Fibroblast of lung (primary cell): ENCODE measurements at places on chromosomes 13 and 19. TPM values are rescaled to one million over a fixed set of nuclear protein-coding genes. Genes with fewer than 3 reads are reported as not detected.

- no peak overlapping the region for H3K27ac ChIP-seq
- no peak overlapping the region for H3K4me3 ChIP-seq
- no peaks in the 10 kb centered on the region for H3K36me3 ChIP-seq
- no peaks in the 10 kb centered on the region for H3K27me3 ChIP-seq
Observed at GRCh38 chr13:101262306-101262705, 154.0 kb downstream of the NALCN start.

GRCh38 chr13:22082437-22083100, 411.7 kb downstream of the FGF9 start:
- no peak overlapping the region for H3K4me3 ChIP-seq
- H3K36me3 ChIP-seq = no peaks in the 10 kb centered on the region
- no peaks in the 10 kb centered on the region for H3K27me3 ChIP-seq
- DNase-seq = no peak

- no peak for DNase-seq
- H3K27ac ChIP-seq = peak overlapping the region; percentile 94
Observed at GRCh38 chr19:39479916-39480315, 722 bp upstream of the TIMM50 start.

DNA sequence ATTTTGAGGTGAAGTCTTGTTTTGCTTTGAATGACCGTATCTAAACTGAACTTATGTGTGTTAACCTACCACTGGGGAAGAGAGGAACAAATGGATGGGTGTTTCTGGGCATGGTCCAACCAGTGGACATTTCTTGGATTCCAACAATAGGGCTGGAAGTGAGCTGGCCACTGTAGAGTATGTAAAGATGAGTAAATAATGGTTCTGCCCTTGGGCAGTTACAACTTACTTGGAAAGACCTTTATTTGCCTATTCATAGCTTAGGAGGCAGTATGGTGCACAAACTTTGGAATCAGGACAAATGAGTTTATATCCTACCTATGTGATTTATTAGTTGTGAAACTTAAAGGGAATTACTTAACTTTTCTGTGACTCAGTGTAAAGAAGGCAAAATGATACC, 429.5 kb downstream of the HS6ST3 start:
- H3K27ac ChIP-seq = no peak overlapping the region
- no peaks in the 10 kb centered on the region for H3K4me1 ChIP-seq
- no peaks in the 10 kb centered on the region for H3K36me3 ChIP-seq

DNA sequence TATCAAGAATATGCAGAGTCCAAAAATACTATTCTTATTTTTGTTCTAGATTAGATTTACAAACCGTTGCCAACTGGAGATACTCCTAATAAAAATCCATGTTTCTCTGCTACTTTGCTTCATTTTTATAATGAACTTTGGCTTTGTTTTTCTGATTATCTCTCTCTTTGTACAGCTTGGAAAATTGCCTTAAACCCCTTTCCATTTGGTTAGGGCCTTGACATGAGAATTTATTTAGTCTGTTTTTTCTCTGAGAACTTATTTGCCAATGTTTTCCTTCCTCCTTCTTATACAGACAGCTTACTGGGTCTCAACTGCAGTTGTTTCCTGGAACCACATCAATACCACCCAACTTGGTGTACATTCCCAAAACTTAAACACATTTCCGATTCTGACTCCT, 555.4 kb downstream of the SLITRK6 start:
- no peak overlapping the region for H3K4me3 ChIP-seq
- H3K27me3 ChIP-seq = no peaks in the 10 kb centered on the region
- no peak for DNase-seq
- no peaks in the 10 kb centered on the region for H3K4me1 ChIP-seq
- no peak overlapping the region for H3K27ac ChIP-seq

Gene CCDC169
- total RNA-seq = 3.3 and 7.1 TPM in 2 replicates

- no peak overlapping the region for H3K4me3 ChIP-seq
- DNase-seq = peak; percentile 36
- H3K27me3 ChIP-seq = no peaks in the 10 kb centered on the region
- peak overlapping the region; percentile 99 for H3K27ac ChIP-seq
Observed at GRCh38 chr19:15252398-15253018, 20.3 kb upstream of the EPHX3 start.

- no peaks in the 10 kb centered on the region for H3K4me1 ChIP-seq
- no peak overlapping the region for H3K4me3 ChIP-seq
Observed at GRCh38 chr19:41646589-41647204, 19.8 kb upstream of the CEACAM4 start.

GRCh38 chr19:55418185-55418584, 10.6 kb upstream of the UBE2S start:
- H3K36me3 ChIP-seq = no peaks in the 10 kb centered on the region
- peak; percentile 83 for DNase-seq
- H3K27me3 ChIP-seq = no peaks in the 10 kb centered on the region
- no peak overlapping the region for H3K4me3 ChIP-seq
- no peaks in the 10 kb centered on the region for H3K4me1 ChIP-seq

GRCh38 chr13:31204592-31204991, 4.8 kb downstream of the B3GLCT start:
- H3K36me3 ChIP-seq = no peaks in the 10 kb centered on the region
- no peak overlapping the region for H3K4me3 ChIP-seq
- no peak overlapping the region for H3K27ac ChIP-seq

Gene KLHL1
- total RNA-seq = not detected in 2 replicates

GRCh38 chr19:30873003-30873402, 476.2 kb downstream of the TSHZ3 start:
- H3K27me3 ChIP-seq = no peaks in the 10 kb centered on the region
- DNase-seq = no peak
- H3K36me3 ChIP-seq = no peaks in the 10 kb centered on the region
- no peak overlapping the region for H3K27ac ChIP-seq
- H3K4me1 ChIP-seq = no peaks in the 10 kb centered on the region

- no peaks in the 10 kb centered on the region for H3K27me3 ChIP-seq
- no peaks in the 10 kb centered on the region for H3K36me3 ChIP-seq
- H3K4me1 ChIP-seq = no peaks in the 10 kb centered on the region
- H3K4me3 ChIP-seq = no peak overlapping the region
Observed at GRCh38 chr13:103289681-103290080, 223.5 kb upstream of the SLC10A2 start.

DNA sequence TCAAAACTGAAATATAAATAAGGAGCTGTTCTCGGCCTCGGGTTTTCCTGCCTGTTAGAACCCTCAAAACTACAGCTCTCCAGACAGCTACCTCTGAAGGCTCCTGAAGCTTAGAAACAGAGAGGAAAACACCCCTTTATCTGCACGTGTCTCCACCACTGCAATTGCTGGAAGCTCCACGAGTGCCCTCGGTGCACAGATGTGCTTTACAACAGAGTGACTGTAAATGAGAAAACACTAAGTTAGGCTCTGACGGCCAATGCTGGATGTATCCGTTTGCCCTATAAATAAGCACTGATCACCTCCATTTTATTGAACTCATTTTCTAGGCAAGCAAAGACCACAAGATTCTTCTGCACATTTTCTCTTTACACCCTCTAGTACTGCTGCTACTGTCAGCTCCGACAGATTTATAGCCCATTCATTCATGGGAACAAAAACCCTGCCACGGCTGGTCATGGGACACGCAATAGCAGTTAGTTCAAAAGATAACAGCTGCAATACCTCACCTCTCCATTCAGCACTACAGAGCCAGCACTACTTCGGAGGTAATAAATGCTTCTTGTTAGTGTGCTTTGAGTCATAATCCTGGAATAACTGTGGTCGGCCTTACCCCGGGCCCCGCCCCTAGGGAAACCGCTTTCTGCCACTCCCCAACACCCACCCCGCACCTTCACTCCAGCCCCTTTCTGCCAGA, 241.1 kb upstream of the ZNF507 start:
- H3K27ac ChIP-seq = no peak overlapping the region
- H3K4me3 ChIP-seq = no peak overlapping the region
- H3K4me1 ChIP-seq = no peaks in the 10 kb centered on the region
- DNase-seq = peak; percentile 32

DNA sequence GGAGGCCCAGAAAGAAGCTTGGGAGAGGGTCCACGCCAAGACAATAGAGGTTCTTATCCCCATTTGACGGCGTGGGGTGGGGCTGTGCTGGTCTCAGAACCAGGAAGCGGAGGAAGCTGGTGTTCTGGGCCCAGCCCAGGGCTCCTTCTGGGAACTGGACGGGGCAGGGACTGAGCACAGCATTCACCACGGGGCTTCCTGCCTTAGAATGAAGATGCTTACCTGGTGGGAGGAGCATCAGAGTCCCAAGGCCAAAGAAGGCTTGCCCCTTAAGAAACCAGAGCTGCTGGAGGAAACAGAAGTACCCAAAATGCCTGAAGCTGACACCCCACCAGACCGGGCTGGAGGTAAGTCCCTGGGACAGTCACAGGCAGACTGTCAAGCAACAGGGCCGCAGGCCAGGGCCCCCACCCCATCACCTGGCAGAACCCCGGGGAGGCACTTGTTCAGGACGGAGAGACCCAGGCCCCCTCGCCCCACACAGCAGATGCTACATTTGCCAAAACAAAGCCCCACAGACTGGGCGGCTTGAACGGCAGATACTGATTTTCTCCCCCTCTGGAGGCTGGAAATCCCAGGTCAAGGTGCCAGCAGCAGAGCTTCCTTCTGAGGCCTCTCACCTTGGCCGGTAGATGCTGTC, 17.8 kb upstream of the IGLON5 start:
- no peaks in the 10 kb centered on the region for H3K4me1 ChIP-seq
- DNase-seq = no peak
- no peak overlapping the region for H3K27ac ChIP-seq
- H3K4me3 ChIP-seq = no peak overlapping the region
- no peaks in the 10 kb centered on the region for H3K27me3 ChIP-seq

GRCh38 chr19:17125062-17125727, 49.6 kb downstream of the MYO9B start:
- H3K4me1 ChIP-seq = peaks cover 8% of the 10 kb centered on the region
- no peaks in the 10 kb centered on the region for H3K27me3 ChIP-seq
- no peak overlapping the region for H3K4me3 ChIP-seq
- H3K36me3 ChIP-seq = peaks cover 1% of the 10 kb centered on the region

DNA sequence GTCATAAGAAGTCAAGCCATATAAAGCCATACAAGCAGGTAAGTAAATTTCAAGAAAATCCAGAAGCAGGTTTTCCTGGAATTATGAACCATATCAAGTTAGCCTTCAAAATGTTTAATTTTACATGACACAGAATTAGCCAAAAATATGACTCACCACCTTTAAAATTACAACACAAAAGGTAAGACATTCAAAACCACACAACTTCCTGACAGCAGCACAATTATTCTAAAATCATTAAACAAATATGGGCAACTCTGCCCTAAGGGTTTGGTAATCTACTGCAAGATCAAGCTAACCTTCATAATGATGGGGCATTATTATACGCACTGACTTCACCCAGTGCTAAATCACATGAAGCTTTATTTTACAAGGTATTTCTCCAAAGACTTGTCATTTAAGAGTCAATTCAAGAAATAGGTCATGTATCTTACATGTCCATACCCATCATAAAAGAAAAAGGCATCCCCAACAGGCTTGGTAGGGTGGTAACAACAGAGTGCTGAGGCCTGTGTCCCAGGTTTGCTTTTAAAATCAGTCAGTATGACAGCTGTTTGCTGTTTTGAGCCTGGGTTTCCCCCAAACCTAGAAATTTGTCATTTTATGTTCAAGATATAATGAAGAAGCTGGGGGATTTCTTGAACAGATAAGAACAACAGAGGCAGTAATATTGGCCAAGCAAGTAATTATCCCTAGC, 15.2 kb downstream of the RCBTB1 start:
- peak; percentile 23 for DNase-seq
- no peaks in the 10 kb centered on the region for H3K27me3 ChIP-seq
- H3K36me3 ChIP-seq = no peaks in the 10 kb centered on the region
- peaks cover 3% of the 10 kb centered on the region for H3K4me1 ChIP-seq

- H3K4me1 ChIP-seq = peaks cover 7% of the 10 kb centered on the region
- no peak for DNase-seq
Observed at GRCh38 chr13:113884821-113885220, 20.9 kb upstream of the GAS6 start.

GRCh38 chr19:19053508-19054314, 10.1 kb upstream of the SLC25A42 start:
- no peak overlapping the region for H3K27ac ChIP-seq
- H3K36me3 ChIP-seq = peaks cover 33% of the 10 kb centered on the region
- H3K27me3 ChIP-seq = no peaks in the 10 kb centered on the region
- DNase-seq = no peak

Gene CEBPA
- 0.17 and 0.51 TPM in 2 replicates for total RNA-seq

Gene TPTE2
- not detected in 2 replicates for total RNA-seq

Gene C1QTNF9B
- total RNA-seq = 0.51 and 0.83 TPM in 2 replicates

- no peak overlapping the region for H3K27ac ChIP-seq
- no peak overlapping the region for H3K4me3 ChIP-seq
- no peaks in the 10 kb centered on the region for H3K4me1 ChIP-seq
- no peaks in the 10 kb centered on the region for H3K27me3 ChIP-seq
- H3K36me3 ChIP-seq = no peaks in the 10 kb centered on the region
Observed at GRCh38 chr13:92491839-92492238, 734.8 kb upstream of the GPC6 start.

GRCh38 chr19:29596885-29597525, 9.1 kb upstream of the POP4 start:
- H3K4me1 ChIP-seq = no peaks in the 10 kb centered on the region
- no peaks in the 10 kb centered on the region for H3K36me3 ChIP-seq
- H3K4me3 ChIP-seq = no peak overlapping the region

Gene NFKBIB
- 8.2 and 10.9 TPM in 2 replicates for total RNA-seq

- H3K27me3 ChIP-seq = no peaks in the 10 kb centered on the region
- H3K4me1 ChIP-seq = peaks cover 2% of the 10 kb centered on the region
Observed at GRCh38 chr19:10135551-10136334, 16.0 kb upstream of the EIF3G start.

GRCh38 chr13:21074546-21074945, 13.2 kb upstream of the LATS2 start:
- H3K27me3 ChIP-seq = no peaks in the 10 kb centered on the region
- H3K4me3 ChIP-seq = no peak overlapping the region
- H3K27ac ChIP-seq = peak overlapping the region; percentile 50
- peaks cover 17% of the 10 kb centered on the region for H3K4me1 ChIP-seq
- DNase-seq = peak; percentile 32

Gene C19orf38
- 1.0 and 1.3 TPM in 2 replicates for total RNA-seq

Gene TUBA3C
- not detected in 2 replicates for total RNA-seq

- H3K27me3 ChIP-seq = no peaks in the 10 kb centered on the region
- no peak overlapping the region for H3K27ac ChIP-seq
- peaks cover 22% of the 10 kb centered on the region for H3K36me3 ChIP-seq
- DNase-seq = no peak
- H3K4me3 ChIP-seq = no peak overlapping the region
- H3K4me1 ChIP-seq = no peaks in the 10 kb centered on the region
Observed at GRCh38 chr19:40705950-40706619, 10.6 kb downstream of the COQ8B start.

DNA sequence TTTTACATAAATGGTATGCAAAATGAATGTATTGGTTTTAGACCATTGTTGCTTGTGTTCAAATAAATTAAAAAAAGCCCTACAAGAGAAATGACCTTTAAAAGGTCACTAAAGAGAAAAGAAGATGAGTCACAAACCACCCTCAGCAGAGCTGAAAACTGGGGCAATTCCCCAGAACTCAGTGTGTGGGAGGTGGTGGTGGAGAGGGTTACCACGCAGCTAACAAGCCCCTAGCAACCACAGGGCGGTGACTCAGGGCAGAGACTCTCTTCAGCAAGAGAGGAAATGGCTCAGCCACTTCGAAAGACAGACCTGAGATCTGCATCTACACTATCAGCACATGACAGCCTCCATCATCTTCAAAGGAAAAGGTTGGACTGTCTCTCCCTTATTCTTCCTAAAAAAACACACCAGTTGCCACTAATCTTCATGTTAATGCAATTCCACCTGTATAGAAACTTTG, 29.4 kb upstream of the NDFIP2 start:
- no peaks in the 10 kb centered on the region for H3K27me3 ChIP-seq
- DNase-seq = peak; percentile 71
- peak overlapping the region; percentile 60 for H3K27ac ChIP-seq
- H3K4me3 ChIP-seq = no peak overlapping the region
- peaks cover 8% of the 10 kb centered on the region for H3K4me1 ChIP-seq
- H3K36me3 ChIP-seq = no peaks in the 10 kb centered on the region

GRCh38 chr19:16021796-16022195, 54.5 kb upstream of the TPM4 start:
- no peaks in the 10 kb centered on the region for H3K4me1 ChIP-seq
- no peak overlapping the region for H3K27ac ChIP-seq
- no peak for DNase-seq
- no peak overlapping the region for H3K4me3 ChIP-seq
- H3K27me3 ChIP-seq = no peaks in the 10 kb centered on the region

Gene ZNF837
- 1.5 and 1.8 TPM in 2 replicates for total RNA-seq

Gene TNFRSF19
- 214 and 330 TPM in 2 replicates for total RNA-seq
